ENCODE measurements at places on chromosomes 2 and 18. TPM values are rescaled to one million over a fixed set of nuclear protein-coding genes. Genes with fewer than 3 reads are reported as not detected.

GRCh38 chr18:10499230-10499629 lies 26.6 kb upstream of the NAPG start:
- no peak for DNase-seq

DNA sequence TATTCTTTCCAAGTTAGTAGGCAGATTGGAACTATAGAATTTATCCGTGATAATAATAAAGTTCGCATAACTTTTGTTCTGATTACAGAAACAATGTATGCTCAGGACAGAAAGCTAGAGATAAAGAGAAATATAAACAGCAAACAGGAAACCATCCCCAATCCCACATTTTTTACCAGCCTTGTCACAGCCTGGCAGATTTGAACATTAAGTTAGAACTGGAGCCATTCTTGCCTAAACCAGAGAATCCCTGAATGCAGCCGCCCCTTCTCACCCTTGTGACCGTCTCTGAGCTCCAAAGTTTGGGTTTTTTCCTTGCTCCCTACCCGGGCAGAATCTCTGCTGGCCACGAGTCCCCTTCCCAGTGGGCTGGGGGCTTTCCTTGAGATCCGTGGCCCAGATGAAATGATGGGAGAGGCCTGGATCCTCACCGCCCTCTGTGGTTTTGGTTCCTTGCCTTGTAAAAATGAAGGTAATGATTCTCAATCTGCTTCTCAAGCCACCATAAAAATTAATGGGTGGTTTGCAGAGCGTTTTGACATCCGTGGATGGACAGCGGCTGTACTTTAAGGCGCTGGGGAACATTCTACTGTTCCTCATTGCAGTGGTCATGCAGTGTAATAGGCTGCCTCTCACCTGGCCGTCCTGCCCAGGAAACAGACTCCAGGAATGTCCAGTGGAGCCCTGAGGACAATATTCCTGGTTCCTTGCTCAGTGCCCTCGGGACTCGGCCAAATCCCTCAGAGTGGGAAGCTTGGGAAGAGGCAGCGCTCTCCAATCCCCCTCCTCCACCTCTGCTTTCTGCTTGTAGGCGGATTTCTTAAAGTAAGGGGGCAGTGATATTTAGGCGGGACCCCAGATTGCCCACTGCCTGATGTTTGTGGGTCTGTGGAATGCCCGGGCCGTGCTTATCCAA lies 1.6 kb downstream of the SH3BP4 start:
- no peak for DNase-seq

GRCh38 chr2:226483745-226484619 lies 315.6 kb downstream of the IRS1 start:
- no peak for DNase-seq

The CRYBA2 gene
- not detected for total RNA-seq

The CCDC178 gene
- total RNA-seq = not detected

The ASB18 gene
- total RNA-seq = not detected
